ENCODE measurements at places on chromosomes 2 and 18.

GRCh38 chr2:159185401-159186130 lies 100.9 kb downstream of the WDSUB1 start:
- peak; percentile 50 for DNase-seq

DNA sequence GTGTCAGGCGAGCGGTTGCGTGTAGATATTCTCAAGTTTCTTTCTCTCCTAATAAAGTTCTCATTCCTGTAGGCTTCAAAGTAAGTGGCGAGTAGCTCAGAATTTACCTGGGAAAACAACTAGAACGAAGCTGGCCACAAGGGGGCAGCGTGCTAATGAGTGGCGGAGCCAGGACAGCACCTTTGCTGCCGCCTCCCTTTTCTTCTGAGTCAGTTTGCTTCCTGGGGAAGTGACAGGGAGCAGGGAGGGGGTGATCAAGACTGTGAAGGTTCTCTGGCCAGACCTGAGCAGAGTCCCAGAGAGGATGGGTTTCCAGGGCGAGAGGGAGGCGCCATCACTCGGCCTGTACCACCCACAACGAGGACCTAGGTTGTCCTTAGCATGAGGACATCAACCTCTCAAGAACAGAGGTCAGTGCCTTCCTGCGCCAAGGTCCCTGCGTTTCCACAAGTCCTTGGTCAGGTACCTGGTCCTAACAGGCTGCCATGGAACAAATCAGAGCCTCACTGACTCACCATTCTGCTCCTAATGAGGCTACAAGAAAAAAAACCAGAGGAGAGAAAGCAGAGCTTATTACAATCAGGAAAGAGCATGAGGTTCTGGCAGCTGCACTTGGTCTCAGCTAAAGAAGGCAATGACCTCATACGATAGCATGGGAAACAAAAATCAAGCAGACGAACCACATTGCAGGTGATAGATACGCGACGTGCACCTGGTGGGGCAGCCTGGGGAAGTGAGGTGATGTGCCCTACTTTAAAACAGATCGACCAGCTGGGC lies 98.7 kb downstream of the PLB1 start:
- peak; percentile 77 for DNase-seq

- peak; percentile 77 for DNase-seq
These were observed 48.0 kb upstream of the MRPL33 start for GRCh38 chr2:27723372-27724144.

GRCh38 chr2:216426166-216426777 lies 14.0 kb downstream of the SMARCAL1 start:
- peak; percentile 54 for DNase-seq

DNA sequence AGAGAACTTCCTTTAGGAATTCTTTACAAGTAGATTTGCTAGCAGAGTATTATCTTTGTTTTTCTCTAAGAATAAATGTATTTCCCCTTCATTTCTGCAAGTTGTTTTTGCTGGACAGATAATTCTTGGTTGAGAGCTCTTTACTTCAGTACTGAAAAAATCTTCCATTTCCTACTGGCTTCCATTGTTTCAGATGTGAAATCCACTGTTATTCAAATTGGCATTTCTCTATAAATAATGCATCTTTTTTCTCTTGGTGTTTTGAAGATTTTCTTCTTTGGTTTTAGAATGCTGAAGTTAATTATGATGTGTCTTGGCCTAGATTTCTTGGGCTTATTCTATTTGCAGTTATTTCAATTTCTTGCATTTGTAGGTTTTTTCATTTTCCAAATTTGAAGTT lies 270.0 kb upstream of the GYPC start:
- no peak for DNase-seq

GRCh38 chr2:136151021-136151971 lies 33.3 kb upstream of the CXCR4 start:
- DNase-seq = no peak

GRCh38 chr18:12246849-12247808 lies 7.0 kb upstream of the CIDEA start:
- peak; percentile 20 for DNase-seq
